ENCODE measurements at places on chromosomes 11 and 22.

DNA sequence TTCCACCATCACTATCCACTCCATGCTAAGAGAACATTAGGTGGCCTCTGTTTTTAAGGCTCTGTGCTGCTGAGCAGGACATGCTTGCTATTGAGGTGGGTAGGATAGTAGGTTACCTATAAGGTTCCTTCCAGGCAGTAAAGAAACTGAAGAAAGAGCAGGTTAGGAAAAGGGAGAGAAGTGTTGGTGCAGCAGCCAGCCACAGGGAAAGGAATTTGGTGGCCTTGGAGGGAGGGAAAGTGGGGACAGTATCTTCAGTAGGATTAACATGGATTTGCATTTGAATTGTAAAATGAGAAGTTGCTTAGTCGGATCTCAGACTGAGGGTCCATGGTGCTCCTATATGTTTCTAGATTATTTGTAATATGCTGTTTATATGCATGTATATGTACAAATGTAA is 49.2 kb upstream of the OLFML1 start:
- no peak for DNase-seq

- DNase-seq: no peak
Measured at GRCh38 chr11:116876656-116877055, 39.2 kb upstream of the APOA1 start.

GRCh38 chr22:26737262-26737661 is 79.9 kb downstream of the MIAT start:
- no peak for DNase-seq

DNA sequence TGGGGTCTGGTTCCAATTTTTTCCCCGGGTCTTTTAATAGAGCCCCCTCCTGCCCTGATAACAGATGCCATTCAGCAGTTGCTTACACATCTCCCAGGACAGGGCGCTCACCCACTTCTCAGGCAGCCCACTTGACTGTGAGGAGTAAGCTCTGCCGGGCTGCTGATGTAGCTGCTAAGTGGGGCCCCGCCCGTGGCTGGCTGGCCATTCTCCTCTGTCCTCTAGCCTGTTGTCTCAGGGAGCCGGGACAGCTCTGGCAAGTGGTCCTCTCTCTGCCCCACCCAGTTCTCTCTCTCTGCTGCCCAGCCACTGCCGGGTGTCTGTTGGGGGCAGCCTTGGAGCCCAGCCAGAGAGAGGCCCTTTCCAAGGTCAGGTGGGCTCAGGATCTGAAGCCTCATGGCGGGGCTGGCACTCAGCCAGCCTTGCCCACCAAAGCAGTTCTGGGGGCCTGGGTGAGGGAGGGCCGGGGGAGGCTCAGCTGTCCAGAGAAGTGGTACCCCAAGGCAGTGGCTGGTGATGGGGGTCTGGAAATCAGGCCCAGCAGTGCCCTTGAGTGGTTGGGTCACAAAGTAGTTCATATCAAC is 8.9 kb downstream of the KCNJ4 start:
- no peak for DNase-seq

GRCh38 chr11:75639762-75640181 is 29.1 kb downstream of the MAP6 start:
- no peak for DNase-seq

GRCh38 chr11:253886-254270 is 17.1 kb downstream of the PSMD13 start:
- no peak for DNase-seq

- no peak for DNase-seq
Measured at GRCh38 chr11:15815246-15816195, 540.8 kb downstream of the SOX6 start.

DNA sequence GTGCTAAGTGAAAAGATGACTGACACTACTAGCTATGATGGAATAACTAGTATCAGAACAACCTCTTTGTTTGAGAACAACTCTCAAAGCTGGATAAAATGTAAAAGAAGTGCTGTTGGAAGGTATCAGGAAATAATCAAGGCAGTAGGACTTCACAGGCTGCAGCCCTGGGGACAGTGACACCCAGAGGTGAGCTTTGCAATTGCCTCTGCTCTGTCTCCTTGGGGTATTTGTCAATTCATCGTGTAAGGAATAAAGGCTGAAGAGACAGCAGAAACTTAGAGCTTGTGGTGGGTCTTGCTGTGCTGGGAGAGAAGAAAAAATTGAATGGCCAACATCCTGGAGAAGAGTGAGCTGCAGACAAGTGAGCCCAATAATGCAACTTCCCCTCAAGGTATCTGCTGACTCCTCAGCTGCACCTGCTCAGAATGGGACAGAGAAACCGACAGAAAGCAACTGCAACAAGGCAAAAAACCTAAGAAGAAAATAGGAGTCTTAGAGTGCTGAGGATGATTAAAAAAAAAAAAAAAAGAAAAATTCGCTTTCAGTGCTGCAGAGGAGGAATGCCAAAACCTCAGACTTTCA is 141.1 kb downstream of the RCN1 start:
- no peak for DNase-seq

- no peak for DNase-seq
Measured at GRCh38 chr11:95912902-95913560, 10.9 kb downstream of the MTMR2 start.

GRCh38 chr11:108902027-108902469 is 237.2 kb downstream of the DDX10 start:
- no peak for DNase-seq

- no peak for DNase-seq
Measured at GRCh38 chr11:62115085-62115694, 8.6 kb upstream of the INCENP start.

GRCh38 chr22:35154937-35155387 is 89.0 kb downstream of the ISX start:
- DNase-seq: no peak

- DNase-seq: no peak
Measured at GRCh38 chr11:121237686-121238658, 54.6 kb upstream of the SC5D start.

- DNase-seq: no peak
Measured at GRCh38 chr11:34575261-34575660, 45.6 kb upstream of the EHF start.

GRCh38 chr11:121464352-121464946 is 11.7 kb upstream of the SORL1-AS1 start:
- DNase-seq: no peak

- DNase-seq: no peak
Measured at GRCh38 chr22:28440592-28441390, 238.8 kb downstream of the TTC28 start.

GRCh38 chr11:47271961-47272661 is 2.2 kb downstream of the MADD start:
- no peak for DNase-seq

DNA sequence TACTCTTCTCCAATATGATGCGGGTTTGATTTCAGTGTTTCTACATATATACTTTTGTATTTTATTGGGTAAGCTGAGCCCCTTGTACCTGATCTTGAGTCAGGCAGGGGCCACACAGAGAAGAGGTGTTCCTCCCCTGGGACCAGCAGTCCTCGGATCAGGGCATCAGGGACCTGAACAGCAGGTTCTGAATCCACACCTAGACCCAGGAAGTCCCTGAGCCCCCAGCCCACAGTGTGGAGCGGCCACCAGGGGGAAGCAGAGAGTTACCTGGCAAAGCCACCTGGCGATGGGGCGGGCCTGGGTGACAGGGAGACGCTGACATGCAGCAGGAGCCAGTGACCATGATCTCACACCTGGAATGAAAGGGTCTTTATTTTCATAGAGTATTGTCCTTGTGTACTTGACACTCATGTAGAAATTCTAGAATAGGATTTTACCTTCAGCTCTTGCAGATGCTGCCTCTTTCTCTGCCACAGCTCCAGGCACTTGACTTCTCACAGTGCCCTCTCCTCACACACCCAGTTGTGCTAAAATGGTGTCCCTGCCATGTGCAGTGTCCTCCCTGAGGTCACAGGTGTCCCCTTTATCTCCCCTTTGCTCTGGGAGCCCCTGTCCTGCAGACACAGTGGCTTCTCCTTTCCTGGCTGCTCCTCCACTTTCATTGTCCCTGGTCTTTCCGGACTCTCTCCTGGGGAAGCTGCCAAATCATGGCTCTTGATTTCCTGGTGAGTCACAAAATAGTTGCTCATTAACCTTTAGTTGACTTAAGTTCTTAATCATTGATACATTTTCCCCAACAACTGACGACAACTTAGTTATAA is 48.5 kb downstream of the GGTLC2 start:
- no peak for DNase-seq

- DNase-seq: no peak
Measured at GRCh38 chr11:2320568-2321310, 18.9 kb downstream of the TSPAN32 start.

DNA sequence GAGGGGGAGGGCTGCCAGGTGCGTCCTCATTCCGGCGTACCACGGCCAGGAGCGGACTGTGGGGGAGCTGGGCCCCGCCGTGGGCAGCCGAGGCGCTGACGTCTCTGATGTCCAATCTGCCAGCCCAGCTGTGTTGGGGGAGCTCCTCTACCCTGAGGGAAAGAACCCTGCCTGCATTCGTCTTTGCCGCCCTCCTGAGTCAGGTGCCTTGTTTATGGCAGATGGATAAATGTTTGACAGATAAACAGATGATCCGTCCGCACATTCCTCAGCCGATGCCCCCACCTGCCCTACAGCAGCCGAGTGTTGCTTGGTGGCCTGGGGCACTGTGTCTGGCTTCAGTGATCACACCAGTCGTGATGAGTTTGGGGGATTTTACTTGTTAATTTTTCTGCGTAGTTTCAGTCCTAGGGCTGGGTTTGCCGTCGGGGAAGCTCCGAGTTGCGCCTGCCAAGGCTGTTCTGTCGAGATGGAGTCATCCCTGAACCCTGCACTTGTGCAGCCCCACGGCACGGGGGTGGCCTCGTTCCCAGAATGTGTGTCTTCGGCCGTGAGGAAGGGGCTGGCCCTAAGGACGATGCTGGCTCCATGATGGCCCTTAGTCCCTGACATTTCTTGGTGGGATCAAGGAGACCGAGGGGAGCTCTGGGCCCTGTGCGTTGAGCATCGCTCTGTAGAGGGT is 1083.9 kb downstream of the BRD1 start:
- no peak for DNase-seq

DNA sequence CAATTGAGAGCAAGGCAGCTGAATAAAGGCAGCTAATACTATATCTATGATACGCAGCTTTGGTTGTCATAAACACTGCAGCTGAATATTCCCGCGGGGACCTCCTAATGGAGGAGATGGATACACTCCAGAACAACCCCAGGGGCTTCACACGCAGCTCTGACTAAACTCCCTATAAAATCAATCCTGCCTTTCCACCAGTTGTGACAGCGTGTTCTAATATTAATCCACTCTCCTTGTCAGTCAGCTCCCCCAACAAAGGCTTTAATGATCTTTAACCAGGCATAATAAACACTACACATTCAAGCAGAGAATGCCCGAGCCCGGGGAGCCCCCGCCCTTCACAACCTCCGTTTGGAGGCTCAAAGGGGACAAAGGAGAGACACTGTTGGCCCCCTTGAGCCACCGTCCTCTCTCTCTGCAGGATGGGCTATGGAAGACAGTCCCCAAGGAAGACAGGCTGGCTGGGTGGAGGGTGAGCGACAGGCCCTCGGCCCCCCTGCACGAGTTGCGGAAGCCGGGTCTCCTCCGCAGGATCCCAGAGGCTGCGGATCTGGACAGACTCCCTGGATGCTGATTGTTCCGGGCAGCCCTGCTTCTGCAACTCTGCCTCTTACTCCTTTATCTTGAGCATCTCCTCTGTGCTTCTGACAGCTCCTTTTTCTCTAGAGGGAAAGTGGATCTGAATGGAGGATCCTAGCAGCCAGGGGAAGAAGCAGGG is 565.2 kb downstream of the BUD13 start:
- DNase-seq: no peak

GRCh38 chr11:23100726-23101125 is 240.5 kb upstream of the CCDC179 start:
- no peak for DNase-seq

GRCh38 chr22:32478994-32479393 is 4.4 kb downstream of the FBXO7 start:
- no peak for DNase-seq

- no peak for DNase-seq
Measured at GRCh38 chr11:38835966-38836365, 2237.9 kb upstream of the RAG2 start.

- DNase-seq: no peak
Measured at GRCh38 chr11:87355596-87355995, 317.9 kb downstream of the TMEM135 start.

- no peak for DNase-seq
Measured at GRCh38 chr22:27747396-27748221, 53.9 kb downstream of the MN1 start.

DNA sequence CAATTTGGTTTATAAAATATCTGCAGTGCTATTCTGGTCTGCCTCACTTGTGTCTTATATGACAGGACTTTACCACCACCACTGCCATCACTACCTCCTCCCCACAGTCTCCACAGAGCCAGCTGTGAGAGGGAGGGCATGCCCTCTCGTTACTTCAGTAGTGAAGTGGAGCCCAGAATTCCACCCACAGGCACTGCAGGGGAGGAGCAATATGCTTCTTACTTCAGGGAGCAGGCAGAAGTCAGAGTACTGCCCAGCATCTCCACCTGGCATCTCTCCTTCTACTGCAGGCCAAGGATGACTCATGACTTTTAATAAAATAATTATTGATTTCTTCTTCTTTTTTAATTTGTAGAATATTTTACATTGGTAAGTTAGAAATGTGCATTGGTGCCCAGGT is 255.5 kb downstream of the DYNC2H1 start:
- no peak for DNase-seq

DNA sequence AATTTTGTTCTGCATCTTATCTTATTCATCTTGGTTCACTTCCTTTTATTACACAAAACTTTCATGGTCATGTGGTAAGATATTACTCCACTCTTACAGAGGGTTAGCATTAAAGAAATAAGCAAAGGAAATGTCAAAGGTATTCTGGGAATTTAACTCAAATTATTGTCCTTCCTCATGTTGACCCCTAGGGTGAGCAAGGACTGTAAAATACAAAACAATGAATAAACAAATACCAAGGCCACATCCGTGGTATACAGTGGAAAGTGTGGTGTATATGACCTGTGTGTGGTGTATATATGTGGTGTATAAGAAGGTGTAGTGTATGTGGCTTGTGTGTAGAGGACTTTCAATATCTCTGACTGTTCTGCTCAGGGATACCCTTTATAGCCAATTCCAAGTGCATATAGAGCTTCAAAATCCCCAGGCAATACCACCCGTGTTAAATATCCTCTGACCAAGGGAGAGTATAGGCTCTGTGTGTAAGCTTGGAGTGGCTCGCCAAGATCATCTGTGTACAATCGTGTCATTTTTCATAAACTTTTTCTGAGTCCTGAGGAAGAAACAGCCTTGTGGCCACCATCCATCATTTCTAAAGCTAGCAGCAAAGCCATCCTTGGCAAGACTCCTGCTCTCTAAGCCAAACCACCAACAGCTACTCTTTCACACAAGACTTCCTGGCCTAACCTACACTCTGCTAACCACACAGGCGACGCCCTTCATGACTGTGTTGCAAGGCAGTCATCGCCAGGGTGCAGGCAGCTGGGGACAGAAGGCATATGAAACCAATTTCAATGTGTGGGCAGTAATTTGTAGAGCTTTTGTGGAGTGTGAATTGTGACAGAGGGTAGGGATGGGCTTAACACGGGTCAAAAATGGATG is 548.0 kb downstream of the ETS1 start:
- no peak for DNase-seq

GRCh38 chr11:87266751-87267150 is 229.0 kb downstream of the TMEM135 start:
- no peak for DNase-seq

- DNase-seq: no peak
Measured at GRCh38 chr11:95337175-95337957, 106.4 kb upstream of the SESN3 start.

- DNase-seq: no peak
Measured at GRCh38 chr11:69035946-69036340, 12.8 kb upstream of the TPCN2 start.

GRCh38 chr11:67417425-67417824 is 1.9 kb downstream of the CARNS1 start:
- no peak for DNase-seq
